NCI-H524 (cell line): ENCODE measurements at places on chromosomes 3 and 15.
A peak's percentile ranks its signal among the peaks of the same experiment; 100 is the strongest.

DNA sequence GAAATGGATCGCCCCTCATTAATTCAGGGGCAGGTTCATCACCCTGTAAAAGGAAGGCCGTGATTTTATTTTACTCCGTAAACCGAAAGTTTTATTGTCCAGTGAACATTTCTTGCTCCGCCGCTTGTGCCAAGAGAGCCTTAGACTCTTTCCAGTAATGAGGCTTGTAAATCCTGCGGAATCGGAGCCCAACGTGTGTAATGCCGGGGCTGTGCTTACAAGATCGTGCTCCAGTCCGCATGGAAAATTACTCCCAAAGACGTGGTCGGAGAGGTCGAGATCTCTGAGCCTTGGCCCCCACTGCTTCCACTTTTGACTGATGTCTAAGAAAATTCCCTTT lies 649 bp upstream of the PLOD2 start:
- DNase-seq: peak; percentile 72

DNA sequence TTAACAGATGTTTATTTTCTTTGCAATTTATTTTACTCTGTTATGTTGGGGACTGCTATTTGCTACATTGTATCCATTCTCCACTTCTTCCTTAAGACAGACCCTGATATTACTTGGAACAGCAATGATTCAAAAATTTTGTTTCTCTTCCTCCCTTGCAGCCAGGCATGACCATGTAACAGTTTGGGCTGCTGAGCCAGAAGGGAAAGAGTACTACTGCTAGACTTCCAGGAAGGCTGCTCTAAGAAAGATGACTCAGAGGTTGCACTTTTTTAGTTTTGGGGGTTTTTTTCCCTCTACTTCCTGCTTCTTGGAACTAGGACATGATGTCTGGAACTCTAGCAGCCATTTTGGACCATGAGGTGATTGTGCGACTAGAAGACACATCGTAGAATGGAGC lies 10.3 kb downstream of the PRR20G start:
- DNase-seq: no peak

DNA sequence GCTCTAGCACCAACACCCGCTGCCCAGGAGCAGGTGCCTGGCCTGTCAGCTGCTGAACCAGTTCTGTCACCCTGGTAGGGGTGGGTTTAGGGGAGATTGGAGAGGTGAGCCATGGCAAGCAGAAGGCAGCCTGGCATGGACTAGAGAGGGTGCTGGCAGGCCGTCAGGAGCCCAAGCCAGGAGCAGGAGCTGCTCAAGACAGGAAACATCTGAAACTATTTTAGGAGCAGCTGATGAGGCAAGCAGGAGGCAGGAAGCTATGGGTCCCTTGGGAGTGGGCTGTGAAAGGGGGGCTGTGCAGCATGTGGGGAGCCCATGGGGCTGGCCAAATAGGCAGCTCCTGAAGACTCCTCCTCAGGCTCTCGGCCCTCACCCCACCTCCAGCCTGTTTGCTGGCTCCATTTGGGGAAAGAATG lies 2.3 kb downstream of the INKA1 start:
- DNase-seq: no peak

- no peak for DNase-seq
These were observed 20.8 kb downstream of the RAB6B start for GRCh38 chr3:133874761-133875438.

GRCh38 chr3:112984485-112984884 lies 6.3 kb upstream of the GTPBP8 start:
- no peak for DNase-seq

DNA sequence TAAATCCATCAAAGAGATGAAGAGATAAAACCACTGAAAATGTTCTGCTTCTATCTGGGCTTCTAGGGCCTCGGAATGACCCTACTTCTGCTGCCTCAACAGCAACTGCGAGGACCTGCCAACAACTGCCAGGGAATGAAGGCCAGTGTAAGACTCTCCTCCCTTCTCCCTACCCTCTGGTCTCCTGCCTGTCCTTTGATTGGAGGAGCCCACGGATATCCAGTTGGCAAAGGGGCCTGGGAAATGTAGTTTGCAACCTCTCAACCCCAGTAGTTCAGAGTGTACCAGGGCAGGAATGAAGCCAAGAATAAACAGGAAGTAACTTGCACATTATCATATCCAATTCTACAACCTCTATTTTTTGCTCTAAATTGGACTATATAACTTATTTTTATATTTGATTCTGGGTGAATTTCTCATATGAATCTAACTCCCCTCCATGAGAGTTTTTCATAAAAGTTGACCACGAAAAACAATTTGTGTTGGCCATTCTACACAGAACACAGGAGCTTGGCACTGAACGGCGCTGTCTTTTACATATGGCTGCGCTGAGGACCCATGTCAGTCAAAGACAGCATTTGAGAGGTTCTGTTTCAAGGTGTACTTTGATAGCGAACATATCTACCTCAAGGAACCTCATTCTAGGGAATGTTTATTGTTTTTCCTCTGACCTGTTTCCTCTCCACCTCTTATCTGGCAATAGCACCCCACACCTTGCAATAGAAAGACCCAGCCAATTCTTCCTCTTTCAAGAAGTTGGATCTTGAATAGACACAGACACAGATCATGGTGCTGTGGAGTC lies 91.1 kb upstream of the RNF7 start:
- peak; percentile 68 for DNase-seq

- no peak for DNase-seq
These were observed 82.3 kb downstream of the FBLN2 start for GRCh38 chr3:13631256-13631655.
